Naive thymus-derived CD4-positive, alpha-beta T cell (primary cell): ENCODE measurements at places on chromosomes 2 and 18.

- H3K36me3 ChIP-seq = no peaks in the 10 kb centered on the region
- H3K4me3 ChIP-seq = no peak overlapping the region
- no peak overlapping the region for H3K27ac ChIP-seq
Measured at GRCh38 chr2:47002480-47003381, 87.1 kb upstream of the MCFD2 start.

DNA sequence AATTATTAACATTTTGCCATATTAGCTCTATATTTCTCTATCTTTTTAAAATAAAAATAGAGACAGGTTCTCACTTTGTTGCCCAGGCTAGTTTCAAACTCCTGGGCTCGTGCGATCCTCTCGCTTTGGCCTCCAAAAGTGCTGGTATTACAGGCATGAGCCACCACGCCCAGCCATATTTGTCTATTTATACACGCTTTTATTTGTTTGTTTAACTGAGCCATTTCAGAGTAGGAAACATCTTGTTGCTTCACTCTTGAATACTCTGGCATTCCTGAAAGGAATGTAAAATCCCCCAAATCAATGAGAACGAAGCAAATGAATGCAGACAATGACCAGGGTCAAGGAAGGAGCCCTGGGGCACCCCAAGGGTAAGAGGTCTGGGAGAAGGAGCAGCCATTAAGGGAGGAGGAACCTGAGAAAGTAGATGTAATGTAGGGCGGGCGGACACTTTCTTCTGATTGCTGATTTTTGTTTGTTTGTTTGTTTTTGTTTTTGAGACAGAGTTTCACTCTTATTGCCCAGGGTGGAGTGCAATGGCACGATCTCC is 31.7 kb upstream of the RAB1A start:
- no peak overlapping the region for H3K4me3 ChIP-seq
- H3K27me3 ChIP-seq = no peaks in the 10 kb centered on the region
- no peak overlapping the region for H3K27ac ChIP-seq
- DNase-seq = no peak
- H3K36me3 ChIP-seq = no peaks in the 10 kb centered on the region

GRCh38 chr2:7037340-7038333 is 120.4 kb downstream of the RNF144A start:
- DNase-seq = peak; percentile 31
- no peak overlapping the region for H3K4me3 ChIP-seq
- H3K4me1 ChIP-seq = no peaks in the 10 kb centered on the region

- no peak overlapping the region for H3K27ac ChIP-seq
- H3K4me3 ChIP-seq = no peak overlapping the region
- peaks cover 12% of the 10 kb centered on the region for H3K36me3 ChIP-seq
- H3K27me3 ChIP-seq = no peaks in the 10 kb centered on the region
- DNase-seq = no peak
- H3K4me1 ChIP-seq = peaks cover 3% of the 10 kb centered on the region
Measured at GRCh38 chr2:62227386-62228075, 31.6 kb downstream of the B3GNT2 start.

DNA sequence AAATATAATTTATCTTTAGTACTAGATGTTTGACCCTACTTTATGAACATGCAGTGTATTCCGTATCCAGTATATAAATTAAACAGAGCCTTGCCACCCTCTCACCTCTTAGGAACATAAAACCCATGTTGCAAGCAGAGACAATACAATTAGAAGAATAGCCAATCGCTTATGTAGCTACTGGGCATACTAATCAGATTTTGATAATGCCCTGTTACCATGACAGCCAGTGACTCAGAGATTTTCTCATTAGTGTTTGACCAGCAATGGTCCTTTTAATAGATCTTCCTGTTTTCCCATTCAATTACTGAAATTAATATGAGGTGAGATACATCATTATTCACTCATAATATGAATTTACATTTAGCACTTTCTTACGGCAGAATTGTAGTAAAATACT is 547.3 kb upstream of the VWC2L start:
- DNase-seq = no peak
- no peaks in the 10 kb centered on the region for H3K36me3 ChIP-seq
- no peaks in the 10 kb centered on the region for H3K4me1 ChIP-seq

DNA sequence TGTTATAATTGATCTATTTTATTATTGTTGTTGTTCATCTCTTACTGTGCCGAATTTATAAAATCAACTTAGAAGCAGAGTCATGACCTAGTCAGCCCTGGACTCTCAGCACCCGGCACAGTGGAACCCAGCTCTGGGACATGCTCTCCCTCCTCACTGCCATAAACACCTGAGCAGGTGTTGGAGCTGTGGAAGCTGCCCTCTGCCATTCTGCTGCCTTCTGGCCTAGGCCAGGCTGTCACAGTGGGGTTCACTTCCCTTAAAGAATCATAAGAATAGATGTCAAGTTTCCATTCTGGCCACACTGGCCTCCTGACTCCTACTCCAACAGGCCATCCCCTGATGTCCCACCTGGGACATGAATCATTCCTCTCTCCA is 192.2 kb downstream of the ZFP36L2 start:
- H3K4me1 ChIP-seq = peaks cover 19% of the 10 kb centered on the region
- no peaks in the 10 kb centered on the region for H3K36me3 ChIP-seq
- no peak for DNase-seq
- H3K27me3 ChIP-seq = no peaks in the 10 kb centered on the region
- no peak overlapping the region for H3K4me3 ChIP-seq
- no peak overlapping the region for H3K27ac ChIP-seq

DNA sequence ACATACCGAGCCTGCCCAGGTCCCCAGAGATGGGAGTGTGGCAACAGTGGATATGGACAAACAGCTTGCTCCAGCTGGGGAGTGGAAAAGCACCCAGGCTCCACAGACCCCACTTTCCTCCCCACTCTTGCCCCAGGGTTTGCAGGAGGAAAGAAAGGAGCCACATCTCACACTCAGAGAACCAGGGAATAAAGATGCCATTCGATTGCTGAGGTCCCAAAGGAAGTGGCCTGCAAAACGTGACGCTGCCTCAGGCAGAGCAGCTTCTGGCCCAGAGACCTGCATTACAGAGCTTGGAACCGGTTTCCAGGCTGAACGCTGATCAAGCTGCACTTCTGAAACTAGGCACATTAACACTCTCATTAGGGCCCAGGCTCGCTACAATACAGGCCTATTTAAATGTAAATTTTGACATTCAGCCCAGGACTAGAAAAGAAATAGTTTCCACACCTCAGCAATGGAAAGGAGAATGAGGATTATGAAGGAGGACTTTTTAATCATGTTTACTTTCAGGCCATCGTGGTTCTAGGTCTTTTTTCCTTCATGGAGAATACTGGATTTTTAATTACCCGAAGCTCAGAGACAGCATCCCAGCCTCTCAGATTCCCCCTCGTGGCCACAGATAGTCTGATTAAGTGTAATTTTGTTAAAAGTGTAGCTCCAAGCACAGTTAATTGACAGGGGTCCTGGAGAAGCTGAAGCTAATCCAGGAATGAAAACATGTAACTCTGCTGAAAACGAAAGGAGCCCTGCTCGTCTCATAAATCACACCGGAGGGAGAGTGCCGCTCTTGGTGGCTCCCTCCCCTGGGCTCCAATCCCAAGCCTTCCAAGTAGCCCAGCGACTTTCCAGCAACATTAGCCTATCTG is 221.3 kb upstream of the RAB6C start:
- H3K27me3 ChIP-seq = no peaks in the 10 kb centered on the region
- no peaks in the 10 kb centered on the region for H3K36me3 ChIP-seq
- no peaks in the 10 kb centered on the region for H3K4me1 ChIP-seq
- no peak for DNase-seq
- H3K4me3 ChIP-seq = no peak overlapping the region
- H3K27ac ChIP-seq = no peak overlapping the region

DNA sequence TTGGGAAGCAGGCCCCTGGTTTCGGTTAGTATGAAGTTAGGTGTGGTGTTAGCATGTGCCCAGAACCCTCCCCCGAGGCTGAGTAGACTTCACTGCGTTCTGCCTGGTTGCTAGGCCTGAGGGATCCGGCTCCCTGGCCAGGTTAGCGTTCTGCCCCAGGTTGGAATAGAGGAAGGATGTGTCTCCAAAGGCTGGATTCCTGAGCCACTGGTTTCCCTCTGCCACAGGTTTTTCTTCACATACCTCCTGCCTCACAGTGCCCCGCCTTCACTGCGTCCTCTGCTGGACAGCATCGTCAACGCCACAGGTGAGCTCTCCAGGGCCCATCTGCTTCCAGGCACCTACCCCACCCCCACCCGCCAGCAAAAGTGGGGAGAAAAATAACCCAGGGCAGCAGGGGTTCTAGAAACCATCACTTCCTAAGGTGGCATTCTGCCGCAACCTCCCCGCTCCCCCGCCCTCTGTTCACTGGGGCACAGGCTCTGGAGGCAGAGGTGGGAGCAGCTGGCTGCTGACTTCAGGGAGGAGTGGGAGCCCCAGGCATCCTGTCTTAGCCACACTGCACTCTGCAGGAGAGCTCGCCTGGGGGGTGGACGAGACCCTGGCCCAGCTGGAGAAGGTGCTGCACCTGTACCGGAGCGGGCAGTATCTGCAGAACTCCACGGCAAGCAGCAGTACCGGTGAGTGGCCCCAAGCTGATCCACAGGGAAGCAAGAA is 7.1 kb downstream of the PKDCC start:
- no peak overlapping the region for H3K4me3 ChIP-seq
- no peaks in the 10 kb centered on the region for H3K36me3 ChIP-seq
- H3K4me1 ChIP-seq = no peaks in the 10 kb centered on the region
- no peak for DNase-seq
- H3K27me3 ChIP-seq = no peaks in the 10 kb centered on the region

- DNase-seq = no peak
- no peak overlapping the region for H3K4me3 ChIP-seq
- peaks cover 21% of the 10 kb centered on the region for H3K36me3 ChIP-seq
- H3K27me3 ChIP-seq = no peaks in the 10 kb centered on the region
- no peak overlapping the region for H3K27ac ChIP-seq
Measured at GRCh38 chr2:61158356-61158955, 3.5 kb upstream of the C2orf74 start.

DNA sequence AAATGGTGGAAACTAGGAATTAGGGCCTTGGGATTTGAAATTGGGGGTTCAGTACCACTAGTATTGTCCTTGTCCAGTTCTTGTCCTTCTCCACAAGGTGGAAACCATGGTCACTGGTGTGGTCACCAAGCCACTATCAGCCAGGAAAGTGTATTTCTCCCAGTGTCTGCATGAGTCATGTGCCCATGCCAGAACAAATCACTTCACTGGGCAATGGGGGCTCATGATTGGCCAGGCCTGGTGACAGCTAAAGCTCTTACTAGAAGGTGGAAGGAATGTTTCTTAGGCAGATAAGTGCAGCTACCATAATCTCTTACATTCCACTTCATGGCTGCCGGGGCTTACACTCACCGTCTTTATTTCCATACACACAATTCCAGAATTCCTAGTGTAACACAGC is 124.8 kb upstream of the TACR1 start:
- no peaks in the 10 kb centered on the region for H3K36me3 ChIP-seq
- H3K4me1 ChIP-seq = no peaks in the 10 kb centered on the region
- H3K27ac ChIP-seq = no peak overlapping the region

DNA sequence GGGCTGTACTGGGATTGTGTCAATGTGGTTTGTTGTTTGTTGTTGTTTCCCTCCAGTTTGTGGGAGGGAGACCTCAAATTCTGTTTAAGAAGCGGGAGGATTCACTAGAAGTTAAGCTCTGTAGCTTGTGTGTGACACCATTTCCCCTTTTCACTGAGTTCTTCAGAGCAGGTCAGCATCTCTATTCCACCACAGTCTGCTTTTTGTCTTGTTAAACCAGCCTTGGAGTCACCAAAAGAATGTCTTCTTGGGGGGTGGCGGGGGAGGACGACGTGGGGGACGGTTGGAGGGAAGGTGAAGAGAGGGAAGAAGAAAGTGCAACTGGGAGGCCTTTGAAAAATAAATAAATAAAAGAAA is 2.3 kb upstream of the BCL11A start:
- H3K27me3 ChIP-seq = peaks cover 14% of the 10 kb centered on the region
- H3K4me1 ChIP-seq = peaks cover 14% of the 10 kb centered on the region
- DNase-seq = no peak
- peak overlapping the region; percentile 25 for H3K27ac ChIP-seq
- H3K4me3 ChIP-seq = peak overlapping the region; percentile 90
- no peaks in the 10 kb centered on the region for H3K36me3 ChIP-seq

DNA sequence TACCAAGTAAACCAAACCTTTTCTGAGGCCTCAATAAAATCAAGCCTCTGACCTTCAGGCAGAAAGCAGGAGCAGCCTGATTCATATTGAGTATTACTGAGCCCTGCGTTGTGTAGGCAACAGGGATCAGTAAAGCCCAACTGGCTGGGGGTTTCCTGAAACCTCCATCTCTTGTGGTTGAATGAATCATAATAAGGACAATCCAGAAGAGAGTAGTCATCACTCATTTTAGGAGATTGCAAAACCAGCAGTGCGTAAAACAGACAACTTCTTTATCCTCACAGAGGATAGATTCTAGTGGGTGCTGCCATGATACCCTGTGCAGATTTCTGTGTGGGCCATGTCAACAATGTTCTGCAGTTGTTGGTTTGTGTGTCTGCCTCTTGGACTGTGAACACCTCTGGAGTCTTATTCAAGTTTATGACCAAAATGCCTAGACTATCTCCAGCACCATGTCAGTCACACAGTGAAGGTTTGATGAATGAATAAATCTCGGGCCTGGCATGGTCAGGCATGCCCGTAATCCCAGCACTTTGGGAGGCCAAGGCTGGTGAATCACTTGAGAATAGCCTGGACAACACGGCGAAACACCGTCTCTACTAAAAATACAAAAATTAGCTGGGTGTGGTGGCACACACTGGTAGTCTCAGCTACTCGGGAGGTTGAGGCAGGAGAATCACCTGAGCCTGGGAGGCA is 51.8 kb upstream of the RAB27B start:
- DNase-seq = no peak
- H3K27ac ChIP-seq = no peak overlapping the region
- H3K36me3 ChIP-seq = no peaks in the 10 kb centered on the region
- no peaks in the 10 kb centered on the region for H3K27me3 ChIP-seq
- H3K4me3 ChIP-seq = no peak overlapping the region

- DNase-seq = no peak
- no peaks in the 10 kb centered on the region for H3K4me1 ChIP-seq
- H3K27ac ChIP-seq = no peak overlapping the region
- no peak overlapping the region for H3K4me3 ChIP-seq
- H3K36me3 ChIP-seq = no peaks in the 10 kb centered on the region
Measured at GRCh38 chr2:202014318-202014717, 19.3 kb upstream of the FZD7 start.

DNA sequence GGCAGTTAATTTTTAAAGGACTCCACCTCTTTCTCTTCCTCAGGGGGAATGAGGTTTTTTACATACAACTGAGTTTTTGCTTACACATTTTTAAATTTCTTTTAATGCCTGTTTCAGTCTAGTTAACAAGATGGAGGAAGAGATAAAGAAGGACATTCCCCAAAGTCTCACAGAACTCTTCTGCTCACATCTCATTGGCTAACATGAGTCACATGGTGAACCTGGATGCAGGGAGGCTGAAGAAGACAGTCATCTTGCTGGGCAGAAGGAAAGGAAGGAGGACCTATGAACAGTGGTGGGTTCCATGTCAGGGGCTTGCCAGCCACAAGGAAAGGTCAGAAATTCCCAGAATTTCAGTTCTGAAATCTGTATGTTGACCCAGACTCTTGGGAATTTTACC is 10.4 kb upstream of the ST8SIA5 start:
- H3K36me3 ChIP-seq = no peaks in the 10 kb centered on the region
- DNase-seq = no peak
- H3K27ac ChIP-seq = no peak overlapping the region
- H3K4me3 ChIP-seq = no peak overlapping the region
